CD4-positive, alpha-beta T cell treated with Interleukin-6 for 4 hours (primary cell): ENCODE measurements at places on chromosomes 11 and 22.

- DNase-seq: no peak
These were observed 54.7 kb downstream of the CDKN1C start for GRCh38 chr11:2830886-2831285.

DNA sequence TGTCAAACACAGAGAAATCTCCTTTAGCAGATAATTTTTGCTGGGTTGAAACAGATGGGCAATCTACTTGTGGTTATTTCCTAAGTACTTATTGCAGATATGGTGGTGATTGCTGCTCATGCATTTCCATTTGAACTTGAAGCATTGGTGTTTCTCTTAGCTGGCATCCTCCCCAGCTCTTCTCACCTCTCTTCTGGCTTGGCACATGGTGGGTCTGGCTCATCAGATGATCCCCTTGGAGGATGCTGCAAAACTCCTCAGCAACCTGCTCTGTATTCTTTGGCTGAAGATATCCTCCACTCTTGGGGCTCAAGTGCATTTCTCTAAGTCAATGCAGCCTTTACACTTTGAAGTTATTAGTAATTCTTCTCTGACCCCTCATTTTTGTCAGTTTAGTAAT, 87.3 kb upstream of the MYO18B start:
- DNase-seq: no peak

GRCh38 chr11:76695133-76695532, 24.6 kb upstream of the LRRC32 start:
- no peak for DNase-seq

DNA sequence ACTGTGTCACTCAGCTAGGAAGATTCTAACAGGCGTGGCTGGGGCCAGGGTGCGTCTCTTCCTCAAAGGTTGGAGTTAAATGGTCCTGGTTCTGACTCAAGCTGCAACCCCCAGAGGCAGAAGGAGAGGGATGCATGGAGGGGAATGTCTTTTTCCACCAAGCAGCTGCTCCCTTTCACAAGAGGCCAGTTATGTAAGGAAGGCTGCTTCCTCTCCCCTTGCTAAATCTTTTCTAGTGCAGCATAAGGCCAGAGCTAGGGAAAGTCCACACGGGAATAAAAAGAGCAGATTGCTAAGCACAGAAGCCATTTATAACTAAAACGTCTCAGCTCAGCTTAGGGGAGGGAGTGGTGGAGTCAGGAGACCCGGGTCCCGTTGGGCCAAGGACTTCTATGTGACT, 10.0 kb downstream of the PVALB start:
- DNase-seq: no peak

GRCh38 chr11:80281194-80281593, 840.4 kb upstream of the TENM4 start:
- DNase-seq: no peak

DNA sequence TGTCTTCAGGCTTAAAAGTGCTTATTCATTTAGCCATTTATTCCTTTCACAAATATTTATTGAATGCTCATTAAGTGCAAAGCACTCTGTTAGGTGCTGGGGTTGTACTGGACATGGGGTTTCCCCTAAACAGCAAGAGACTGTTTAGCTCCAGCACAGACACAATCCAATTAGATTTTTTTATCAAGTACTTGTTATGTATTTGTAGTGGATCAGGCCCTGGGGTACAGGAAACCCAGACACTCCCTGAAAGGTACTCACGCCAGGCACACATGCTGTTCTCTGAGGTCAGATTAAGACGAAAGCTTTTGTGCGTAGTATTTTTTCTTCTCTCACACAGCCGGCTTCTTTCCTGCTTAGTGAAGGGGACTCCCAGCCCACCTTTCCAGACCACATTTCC, 218.1 kb upstream of the PLET1 start:
- no peak for DNase-seq

DNA sequence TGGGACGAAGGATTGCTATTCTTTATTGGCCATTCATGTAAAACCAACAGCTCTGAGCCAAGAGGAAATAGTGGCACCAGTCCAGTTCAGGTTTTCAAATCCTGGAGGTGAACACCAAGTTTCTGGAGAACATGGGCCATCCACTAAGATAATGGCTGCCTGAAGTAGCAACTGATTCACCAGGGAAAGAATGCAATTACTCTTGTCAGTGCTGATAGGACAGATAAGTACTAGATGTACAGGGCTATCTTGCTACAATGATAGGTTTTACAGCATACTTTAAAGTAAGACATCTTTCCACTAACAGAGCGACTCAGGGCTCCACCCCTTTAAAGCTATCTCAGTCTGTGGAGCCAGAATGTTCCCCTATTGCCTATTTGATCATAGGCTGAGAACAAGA, 36.8 kb upstream of the APOA1 start:
- DNase-seq: no peak

- DNase-seq: no peak
These were observed 846.4 kb downstream of the DLG2 start for GRCh38 chr11:84780689-84781293.

- DNase-seq: no peak
These were observed 68.4 kb upstream of the CYP2D6 start for GRCh38 chr22:42199025-42199424.

DNA sequence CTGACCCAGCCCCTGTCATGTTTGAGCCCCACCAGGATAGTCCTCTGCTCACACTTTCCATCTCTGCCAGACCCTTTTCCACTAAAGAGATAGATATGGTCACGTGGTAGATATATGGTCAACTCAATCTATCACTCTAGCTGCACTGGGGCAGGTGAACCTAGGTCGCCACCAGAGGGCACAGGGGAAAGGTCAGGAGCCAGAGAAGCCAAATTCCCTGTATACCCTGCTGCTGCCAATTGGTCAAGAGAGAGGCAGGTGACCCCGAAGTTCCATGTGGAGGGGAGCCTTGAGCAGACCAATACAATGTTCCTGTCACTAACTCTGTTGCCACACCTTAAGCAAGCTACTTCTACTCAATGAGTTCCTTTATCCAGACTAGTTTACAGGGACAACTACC, 101.1 kb upstream of the GALNT18 start:
- DNase-seq: no peak

DNA sequence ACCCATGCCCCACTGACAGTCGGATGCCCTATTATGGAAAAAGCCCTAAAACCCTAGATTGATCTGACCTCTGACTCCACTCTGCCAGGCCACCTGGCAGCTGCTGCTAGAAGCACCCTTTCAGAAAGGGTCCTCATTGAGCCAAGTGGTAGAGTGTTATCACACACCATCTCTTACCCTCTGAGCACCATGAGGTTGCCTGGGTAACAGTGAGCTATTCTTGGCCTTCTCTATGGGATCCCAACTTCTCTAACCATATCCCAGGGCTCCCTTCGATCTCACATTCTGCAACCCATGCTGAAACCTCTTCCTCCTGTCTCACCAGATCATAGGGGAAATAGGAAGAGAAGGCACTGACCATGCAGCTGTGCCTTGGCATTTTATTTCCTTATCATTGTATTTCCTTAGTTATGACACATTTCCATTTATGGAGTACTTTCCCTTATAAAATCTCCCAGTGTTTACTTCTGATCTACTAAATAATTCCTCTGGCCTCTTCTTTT, 52.7 kb downstream of the MPPED2 start:
- no peak for DNase-seq

GRCh38 chr11:3849297-3849874, 6.1 kb upstream of the STIM1 start:
- DNase-seq: peak; percentile 64

DNA sequence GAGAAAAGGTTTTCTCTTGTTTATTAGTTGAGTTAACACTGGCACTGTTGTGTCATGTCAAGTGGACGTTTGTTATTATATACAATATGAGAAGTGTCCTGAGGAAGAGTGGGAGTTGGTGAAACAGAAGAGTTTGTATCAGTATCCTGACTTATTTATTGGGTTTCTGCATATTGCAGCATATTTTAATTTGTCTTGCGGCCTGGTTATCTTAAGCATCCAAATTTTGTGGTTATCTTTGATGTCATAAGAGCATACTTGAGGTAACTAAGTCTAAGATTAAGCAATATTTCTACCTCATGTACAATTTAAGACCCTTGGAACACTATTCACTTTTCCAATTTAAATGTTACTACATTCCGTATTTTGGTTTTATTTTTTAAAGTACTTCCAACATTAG, 103.5 kb downstream of the DDX10 start:
- DNase-seq: no peak

DNA sequence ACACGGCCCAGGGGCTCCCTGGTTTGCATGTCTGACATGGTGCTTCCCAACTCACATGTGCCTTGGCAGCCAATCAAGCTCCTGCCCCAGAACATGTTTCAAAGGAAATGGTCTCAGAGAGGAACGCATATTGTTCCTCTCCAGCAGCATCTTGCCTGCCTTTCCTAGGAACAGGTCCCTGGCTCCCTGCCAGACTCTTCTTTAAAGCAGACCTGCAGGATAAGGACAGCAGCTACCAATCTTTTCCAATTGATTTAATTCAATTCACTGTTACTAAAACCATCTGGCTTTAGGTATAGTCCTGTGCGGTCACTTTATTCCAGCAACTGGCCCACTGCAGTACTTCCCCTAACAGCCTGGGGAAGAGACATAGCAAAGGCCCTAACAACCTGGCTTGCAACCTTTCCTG, 79.9 kb downstream of the AMBRA1 start:
- DNase-seq: no peak

- DNase-seq: peak; percentile 88
These were observed 6.8 kb upstream of the CDKN1C start for GRCh38 chr11:2892215-2892966.

DNA sequence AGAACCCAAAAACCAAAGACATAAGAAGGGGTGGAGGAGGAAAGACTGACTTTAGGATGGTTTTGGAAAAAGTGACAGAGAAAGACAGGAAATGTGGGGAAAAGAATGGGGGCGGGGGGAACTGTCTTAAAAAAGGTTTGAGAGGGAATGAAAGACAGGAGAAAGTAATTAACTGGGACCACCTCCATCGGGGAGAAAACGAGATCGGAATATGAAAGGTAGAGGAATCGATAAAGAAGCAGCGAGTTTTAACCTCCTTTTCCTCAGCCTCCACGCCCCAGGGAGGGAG, 524 bp downstream of the MTMR2 start:
- peak; percentile 2 for DNase-seq

DNA sequence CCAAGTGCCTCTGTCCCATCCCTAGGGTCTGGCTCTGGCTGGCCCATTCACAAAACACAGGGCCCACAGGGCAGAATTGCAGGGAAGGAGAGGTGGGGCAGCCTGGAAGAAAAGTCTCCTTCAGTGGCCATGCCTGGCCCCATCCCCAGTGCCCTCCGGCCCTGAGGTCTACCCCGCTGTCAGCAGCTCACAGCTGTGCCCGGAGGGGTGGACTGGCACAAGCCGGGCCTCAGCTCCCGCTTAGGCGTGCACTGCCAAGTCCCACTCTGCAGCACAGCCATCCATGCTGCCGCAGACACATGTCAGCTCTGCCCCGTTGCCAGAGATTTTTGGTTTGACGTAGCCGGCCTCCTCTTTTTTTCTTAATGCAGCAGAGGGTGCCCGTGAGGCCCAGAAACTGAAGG, 3.9 kb upstream of the SCN2B start:
- DNase-seq: no peak

DNA sequence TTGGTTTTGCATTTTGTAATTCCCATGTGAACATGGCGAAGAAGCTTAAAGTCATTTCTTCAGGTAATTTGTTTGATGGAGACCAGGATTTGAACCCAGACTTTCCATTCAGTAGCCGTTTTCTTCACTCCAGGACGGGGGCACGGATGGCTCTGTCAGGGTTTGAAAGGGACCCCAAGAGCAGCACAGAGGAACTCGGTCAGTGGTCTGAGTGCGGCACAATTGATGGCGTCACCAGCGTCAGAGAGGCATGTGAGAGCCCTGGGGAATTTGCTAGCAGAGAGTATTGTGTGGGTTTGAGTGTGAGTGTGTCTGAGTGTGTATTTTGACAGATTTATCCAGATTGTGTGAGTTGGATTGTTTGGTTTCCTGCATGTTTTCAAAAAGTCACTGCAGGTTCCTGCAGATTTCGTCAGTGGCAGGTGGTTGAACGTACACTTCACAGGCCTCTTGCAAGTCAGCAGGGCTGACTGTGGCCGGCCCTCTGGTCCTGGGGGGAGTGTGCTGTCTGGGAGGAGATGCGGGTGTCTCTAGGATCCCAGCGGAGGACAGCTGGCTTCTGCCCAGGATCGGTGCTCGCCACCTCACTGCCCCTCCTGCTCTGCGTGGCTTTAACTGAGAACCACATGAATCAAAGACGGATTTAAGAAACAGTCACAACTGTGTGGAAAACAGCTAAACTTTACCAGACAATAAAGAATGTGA, 199.3 kb downstream of the TBC1D22A start:
- no peak for DNase-seq

DNA sequence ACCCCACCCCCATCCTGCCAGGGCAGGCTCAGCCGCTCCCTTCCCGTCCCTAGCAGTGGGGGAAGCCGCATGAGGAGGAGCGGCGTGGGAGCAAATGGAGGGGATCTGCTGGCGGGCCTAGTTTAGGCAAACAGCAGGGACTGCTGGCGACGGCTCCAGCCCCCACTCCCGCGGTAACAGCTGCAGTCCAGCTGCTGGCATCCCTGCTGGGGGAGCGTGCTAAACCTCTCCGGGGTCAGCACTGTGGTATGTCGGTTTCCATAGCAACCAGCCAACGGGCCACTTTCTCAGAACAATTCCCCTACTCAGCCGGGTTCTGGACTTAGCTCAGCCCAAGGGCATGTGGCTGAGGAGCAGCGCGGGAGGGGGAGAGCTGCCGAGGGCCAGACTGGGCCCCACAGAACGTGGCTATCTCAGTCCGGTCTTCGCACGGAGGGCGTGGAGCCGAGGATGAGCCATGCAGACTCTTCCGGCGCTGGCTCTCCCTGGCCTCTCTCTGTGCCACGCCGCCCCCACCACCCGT, 98.8 kb downstream of the PKNOX2 start:
- no peak for DNase-seq

DNA sequence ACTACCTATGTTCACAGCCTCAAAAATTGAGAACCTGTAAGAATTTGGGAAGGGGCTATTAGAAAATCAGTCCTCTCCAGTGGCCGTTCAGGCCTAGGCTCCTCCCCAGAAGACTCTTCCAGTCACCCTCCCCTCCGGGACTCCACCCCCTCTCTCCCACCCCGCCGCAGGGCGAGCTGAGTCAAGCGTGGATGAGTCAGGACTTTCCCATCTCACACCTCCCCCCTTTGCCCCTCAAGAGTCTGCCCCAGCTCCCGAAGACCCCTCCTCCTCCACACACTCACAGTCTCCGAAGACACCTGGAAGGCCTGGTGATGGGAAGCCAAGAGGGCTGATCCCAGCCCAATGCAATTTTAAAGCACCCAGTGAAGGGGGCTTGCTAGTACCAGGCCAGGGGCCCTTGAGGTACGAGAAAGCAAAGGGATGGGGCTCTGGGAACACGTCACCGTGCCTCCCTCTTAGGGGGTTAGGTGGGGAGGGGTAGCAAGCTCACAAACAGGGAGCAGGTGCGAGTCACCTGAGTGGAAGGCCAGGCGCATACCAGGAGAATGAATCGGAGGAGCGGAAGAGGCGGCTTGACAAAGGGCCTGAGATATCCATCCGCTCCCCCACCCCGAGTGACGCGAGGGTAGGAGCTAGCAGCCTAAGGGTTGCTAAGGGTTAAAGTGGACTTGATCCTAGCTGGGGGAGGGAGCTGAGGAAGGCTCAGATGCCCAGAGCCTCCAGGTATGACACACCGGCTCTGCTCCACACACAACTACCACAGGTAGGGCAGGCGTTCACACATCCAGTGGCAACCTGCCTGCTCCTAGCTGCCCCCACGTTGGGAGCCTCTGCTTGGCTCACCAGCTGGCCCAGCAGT, 13.6 kb downstream of the BCL9L start:
- DNase-seq: peak; percentile 89

GRCh38 chr22:38973289-38974169, 8.6 kb upstream of the APOBEC3B start:
- peak; percentile 60 for DNase-seq
